ENCODE measurements at places on chromosomes 2 and 18. TPM values are rescaled to one million over a fixed set of nuclear protein-coding genes. Genes with fewer than 3 reads are reported as not detected.

The BOLA3 gene
- 35.9 TPM for total RNA-seq

The DIS3L2 gene
- total RNA-seq = 25.0 TPM

The MBOAT2 gene
- 108 TPM for total RNA-seq

The RNF181 gene
- 95.2 TPM for total RNA-seq

The KCTD1 gene
- 70.0 TPM for total RNA-seq

The SLC25A12 gene
- 12.2 TPM for total RNA-seq

The PDCL3 gene
- total RNA-seq = 24.4 TPM

The TUBA3D gene
- not detected for total RNA-seq

The ANTXR1 gene
- total RNA-seq = 13.9 TPM

The PSD4 gene
- total RNA-seq = 38.6 TPM

The GDF7 gene
- total RNA-seq = 0.32 TPM

DNA sequence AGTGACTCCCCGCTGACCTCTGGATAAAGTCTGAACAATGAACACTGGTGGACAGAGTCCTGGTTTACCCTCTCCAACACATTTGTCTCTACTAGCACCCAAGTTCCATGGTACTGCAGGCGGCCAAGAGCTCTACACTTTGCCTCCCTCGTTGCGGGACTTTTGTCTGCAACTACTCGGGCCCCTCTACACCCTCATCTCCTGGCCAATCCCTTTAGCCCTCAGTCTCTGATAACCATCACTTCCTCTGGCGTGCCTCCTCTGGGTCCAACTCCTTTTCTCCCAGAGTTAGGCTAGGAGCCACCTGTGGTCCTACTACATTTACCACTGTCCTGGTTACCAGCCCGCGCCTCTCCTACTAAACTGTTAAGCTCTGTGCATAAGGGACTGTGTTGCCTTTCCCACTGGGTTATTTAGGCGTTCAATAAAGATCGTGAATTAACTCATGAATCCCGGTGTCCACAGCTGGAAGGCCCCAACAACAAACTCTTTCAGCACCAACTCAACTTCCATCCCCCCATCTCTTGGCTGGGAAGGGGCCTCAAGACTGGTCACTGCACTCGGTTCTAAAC, 757 bp downstream of the HDHD2 start:
- no peak for ATAC-seq

DNA sequence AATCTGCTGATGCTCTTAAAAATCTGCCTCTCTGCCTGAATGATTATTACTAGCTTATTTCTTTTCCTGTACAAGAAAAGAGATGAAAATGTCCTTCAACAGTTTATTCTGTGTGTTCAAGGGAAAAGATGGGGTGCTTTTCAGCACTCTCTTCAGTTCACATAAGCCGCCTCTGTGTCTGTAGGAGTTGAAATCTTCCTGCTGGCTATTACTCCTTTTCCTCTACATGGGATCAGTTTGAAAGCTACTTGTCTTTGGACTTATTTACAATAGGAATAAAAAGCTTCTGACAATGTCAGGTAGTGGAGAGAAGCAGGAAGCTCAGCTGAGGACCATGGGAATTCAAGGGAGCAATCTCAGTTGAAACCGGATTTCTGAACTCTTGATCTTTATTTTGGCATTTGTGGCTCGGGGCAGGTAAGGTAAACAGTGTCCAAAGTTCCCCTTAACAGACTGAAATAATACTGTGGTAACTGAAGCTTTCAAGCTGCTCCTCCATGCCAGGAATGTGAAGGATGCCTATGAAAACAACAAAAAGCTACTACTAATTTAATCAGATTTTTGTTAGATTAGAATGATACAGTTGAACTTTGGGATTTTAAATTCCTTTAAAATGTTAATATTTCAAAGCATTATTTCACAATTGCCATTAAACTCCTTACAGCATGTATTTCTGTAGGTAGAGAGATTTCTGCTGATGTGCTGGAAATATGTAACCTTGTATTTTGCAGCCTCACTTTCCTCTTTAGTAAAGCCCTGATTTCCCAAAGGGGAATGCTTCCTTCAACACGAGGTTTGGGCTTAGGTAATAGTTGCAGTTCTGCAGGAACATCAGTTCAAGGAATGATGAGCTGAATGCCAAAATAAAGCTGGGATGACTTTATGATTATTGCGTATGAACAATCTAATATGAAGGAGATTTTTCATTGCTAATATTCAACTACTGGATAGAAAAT, 43.6 kb downstream of the MAPRE2 start:
- no peak for ATAC-seq

GRCh38 chr2:65137197-65137775, 7.4 kb upstream of the RAB1A start:
- ATAC-seq = no peak

DNA sequence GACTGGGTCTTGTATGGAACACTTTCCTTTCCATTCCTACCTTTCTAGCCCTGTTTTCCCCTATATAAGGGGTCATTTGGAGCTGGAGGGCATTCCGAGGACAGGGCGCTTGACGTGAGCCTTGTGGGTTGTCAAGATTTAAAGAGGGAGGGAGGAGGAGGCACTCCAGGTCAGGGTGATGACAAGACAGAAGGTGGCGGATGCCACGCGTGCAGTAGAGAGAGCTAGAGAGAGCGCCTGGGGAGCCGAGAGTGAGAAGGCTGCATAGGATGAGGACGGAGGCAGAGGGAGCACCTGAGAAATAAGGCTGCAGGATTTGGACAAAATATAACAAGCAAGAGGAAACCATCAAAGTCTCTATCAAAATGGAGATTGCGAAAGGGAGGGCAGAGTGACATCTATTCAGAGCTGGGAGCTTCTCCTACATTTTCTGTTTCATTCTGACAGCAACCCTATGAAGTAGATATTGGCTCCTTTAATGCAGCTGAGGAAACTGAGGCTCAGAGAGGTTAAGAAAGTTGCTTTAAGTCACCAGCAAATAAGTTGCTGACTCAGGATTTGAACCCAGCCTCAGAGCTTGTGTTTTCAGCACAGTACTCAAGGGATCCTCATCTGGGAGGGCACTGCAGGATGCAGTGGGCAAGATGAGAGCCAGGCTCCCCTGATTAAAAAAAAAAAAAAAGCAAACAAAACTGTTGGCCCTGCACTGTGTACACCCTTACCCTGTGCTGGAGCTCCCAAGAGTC, 124.2 kb downstream of the MRO start:
- no peak for ATAC-seq

DNA sequence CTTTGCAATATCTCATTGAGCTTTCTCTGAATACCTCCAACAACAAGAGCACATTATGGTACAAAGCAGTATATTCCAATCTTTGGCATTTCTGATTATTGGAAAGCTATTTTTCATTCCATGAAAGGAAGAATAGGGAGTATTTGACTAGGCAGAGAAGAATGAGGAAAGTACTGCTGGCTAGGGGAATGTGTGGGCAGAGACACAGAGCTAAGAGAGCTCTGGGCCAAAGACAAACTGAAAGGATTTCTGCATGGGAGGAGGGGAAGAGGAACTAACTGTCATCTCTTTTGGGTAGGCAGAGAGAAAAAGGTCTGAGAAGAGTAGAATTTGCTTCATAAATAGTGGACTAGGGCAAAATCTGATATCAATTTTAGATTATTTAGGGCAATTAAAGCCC, 150.8 kb downstream of the CCDC85A start:
- ATAC-seq = no peak

DNA sequence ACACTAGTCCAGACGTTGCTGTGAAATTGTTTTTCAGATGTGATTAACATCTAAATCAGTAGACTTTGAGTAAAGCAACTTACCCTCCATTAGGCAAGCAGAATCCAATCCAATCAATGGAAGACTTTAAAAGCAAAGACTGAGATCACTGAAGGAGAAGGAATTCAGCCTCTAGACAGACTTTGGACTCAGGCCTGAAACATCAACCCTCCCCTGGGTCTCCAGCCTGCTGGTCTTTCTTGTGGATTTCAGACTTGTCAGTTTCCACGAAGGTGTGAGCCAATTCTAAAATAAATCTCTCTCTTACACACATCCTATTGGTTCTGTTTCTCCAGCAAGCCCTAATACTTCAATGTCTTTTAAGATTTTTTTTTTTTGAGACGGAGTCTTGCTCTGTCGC, 50.0 kb upstream of the EDAR start:
- no peak for ATAC-seq

GRCh38 chr2:39696838-39697237, 31.1 kb downstream of the TMEM178A start:
- no peak for ATAC-seq

DNA sequence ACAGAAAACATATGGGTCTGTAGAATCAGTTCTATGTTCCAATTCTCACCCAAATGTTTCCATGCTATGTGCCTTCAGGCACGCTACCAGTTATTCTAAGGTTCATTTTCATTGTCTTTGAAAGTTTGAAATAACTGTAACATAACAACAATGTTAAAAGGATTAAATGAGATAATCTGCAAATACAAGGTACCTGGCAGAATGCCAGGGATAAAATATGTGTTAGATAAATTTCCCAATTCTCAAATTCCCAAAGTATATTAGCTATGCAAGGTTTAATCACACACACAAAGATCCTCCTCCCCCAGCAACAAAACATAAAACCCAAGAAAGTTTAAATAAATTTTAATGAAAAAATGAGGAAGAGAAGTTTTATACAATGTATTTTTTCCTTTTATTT, 261.2 kb downstream of the LRP1B start:
- ATAC-seq = no peak

- ATAC-seq = no peak
Measured at GRCh38 chr18:32801228-32801627, 28.4 kb upstream of the KLHL14 start.

- no peak for ATAC-seq
Measured at GRCh38 chr2:176162911-176163671, 6.0 kb downstream of the HOXD3 start.

GRCh38 chr2:235851828-235852525, 316.2 kb downstream of the GBX2 start:
- no peak for ATAC-seq

- ATAC-seq = no peak
Measured at GRCh38 chr2:28036307-28036706, 145.8 kb downstream of the BABAM2 start.

- ATAC-seq = no peak
Measured at GRCh38 chr2:203603456-203604389, 68.6 kb upstream of the RAPH1 start.

- no peak for ATAC-seq
Measured at GRCh38 chr2:143968360-143968759, 551.6 kb downstream of the ZEB2 start.

- ATAC-seq = no peak
Measured at GRCh38 chr2:20668871-20669475, 2.0 kb downstream of the GDF7 start.

DNA sequence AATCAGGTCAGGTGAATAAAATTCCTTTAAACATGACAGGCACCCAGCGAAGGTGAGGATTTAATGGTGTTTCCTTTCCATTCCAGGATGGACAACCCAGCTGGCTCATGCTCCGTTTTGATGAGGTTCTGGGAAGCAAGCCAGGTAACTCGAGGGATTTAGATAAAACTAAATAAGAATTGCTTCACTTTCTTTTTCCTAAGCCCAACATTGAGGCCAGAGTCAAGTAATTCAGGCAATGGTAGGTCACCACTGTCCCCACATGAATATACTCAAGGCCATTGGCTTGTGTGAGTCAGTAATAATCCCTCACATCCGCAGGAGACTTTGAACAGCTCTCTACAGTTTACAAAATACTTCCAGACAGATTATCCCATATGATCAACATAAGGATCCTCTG, 16.2 kb upstream of the LRATD1 start:
- peak; percentile 30 for ATAC-seq

- ATAC-seq = peak; percentile 5
Measured at GRCh38 chr18:48847807-48848486, 102.8 kb downstream of the SMAD7 start.

- no peak for ATAC-seq
Measured at GRCh38 chr18:74803769-74804168, 206.1 kb downstream of the ZNF407 start.

- ATAC-seq = no peak
Measured at GRCh38 chr2:78967294-78967693, 58.2 kb upstream of the REG3G start.

- peak; percentile 28 for ATAC-seq
Measured at GRCh38 chr18:78565240-78565639, 414.4 kb upstream of the SALL3 start.

- peak; percentile 86 for ATAC-seq
Measured at GRCh38 chr18:56067969-56068671, 480.1 kb upstream of the TCF4 start.

GRCh38 chr18:10201226-10201625, 253.2 kb upstream of the APCDD1 start:
- ATAC-seq = no peak

- ATAC-seq = peak; percentile 9
Measured at GRCh38 chr18:36199691-36200295, 12.5 kb downstream of the MOCOS start.

DNA sequence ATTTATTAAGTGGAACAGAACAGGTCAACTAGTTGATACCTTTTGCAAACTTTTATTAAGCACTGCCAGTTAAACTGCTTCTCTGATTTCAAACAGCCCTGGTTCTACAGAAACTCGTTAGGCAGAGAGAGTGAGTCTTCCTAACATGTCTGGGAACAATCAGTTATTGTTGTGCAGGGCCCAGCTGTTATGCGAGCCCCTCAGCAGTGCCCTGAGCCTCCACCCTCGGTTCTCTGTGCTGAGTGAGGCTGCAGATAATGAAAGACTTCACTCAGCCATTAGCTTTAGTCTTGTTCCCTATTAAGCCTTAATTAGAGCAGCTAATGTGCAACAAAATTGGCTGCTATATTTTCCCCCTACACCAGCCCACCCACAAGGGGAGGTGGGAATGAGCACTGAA, 39.6 kb downstream of the KCTD18 start:
- ATAC-seq = no peak

DNA sequence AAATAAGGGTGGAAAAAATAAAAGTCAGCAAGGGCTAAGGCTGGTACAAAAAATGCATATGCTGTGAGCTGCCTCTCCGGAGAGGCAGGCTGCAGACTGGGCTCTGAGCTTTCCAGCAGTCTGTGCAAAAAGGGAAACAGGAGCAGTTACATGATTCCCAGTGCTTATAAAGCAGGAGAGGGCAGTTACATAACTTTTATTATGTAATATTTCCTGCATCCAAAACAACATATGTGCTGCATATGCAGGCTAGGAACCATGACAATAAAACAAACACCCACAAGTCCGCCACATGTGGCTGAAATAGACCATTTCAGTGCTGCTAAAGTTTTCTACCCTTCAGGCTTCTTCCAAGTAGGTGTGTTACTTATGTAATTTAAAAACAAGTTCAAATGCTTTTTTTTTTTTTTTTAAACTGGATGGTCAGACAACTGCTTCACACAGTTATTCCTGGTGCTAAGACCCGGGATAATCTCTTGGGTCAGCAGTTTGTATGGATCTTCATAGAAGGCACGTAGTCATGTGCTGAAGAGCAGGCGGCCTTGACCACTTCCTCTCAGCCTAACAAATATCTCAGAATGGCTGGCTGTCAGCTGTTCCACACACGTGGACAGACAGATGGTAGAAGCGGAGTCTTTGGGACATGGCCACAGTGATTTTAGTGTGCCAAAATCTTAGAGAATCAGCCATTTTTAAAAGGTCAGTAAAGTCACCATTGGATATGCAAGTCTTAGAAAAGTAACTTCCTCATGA, 43.5 kb downstream of the ARMC9 start:
- no peak for ATAC-seq

DNA sequence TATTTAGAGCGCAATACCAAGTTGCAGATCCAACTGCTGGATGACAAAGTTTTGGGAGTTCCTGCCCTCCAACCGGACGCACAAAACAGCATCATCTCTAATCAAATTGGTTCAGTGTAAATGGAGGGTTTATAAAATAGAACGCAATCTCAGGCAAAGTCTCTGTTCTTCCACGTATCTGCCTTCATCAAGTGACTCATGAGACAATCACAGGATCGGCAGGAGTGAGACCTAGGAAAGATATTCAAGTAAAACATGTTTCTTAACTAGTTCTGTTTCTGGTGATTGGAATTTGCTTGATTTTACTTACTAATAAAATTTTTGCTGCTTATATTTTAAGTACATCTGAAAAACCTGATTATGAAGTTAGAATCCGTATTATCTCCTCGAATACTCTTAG, 7.6 kb downstream of the FZD5 start:
- no peak for ATAC-seq
